Stomach (tissue), 19 donors: ENCODE measurements at places on chromosomes 1 and 21. TPM values are rescaled to one million over a fixed set of nuclear protein-coding genes. Genes with fewer than 3 reads are reported as not detected.

DNA sequence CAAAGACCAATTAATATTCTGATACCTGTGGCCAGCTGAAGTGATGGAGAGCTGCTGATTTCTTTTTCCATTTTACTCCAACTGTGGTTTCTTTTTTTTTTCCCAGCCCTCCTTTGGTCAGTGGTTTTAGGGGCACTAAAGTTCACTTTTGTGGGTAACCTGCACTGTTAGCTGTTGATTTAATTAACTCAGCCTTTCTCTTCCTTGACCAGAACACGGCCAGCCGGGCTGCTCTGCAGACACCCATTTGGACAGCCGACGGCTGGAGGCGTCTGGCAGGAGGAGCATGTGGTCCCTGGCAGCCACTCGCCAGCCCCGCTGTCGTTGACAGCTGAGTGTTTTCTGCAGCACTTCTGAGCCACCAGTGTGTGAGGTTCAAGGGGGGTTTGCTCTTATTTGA is 136.2 kb upstream of the RUNX3 start:
- no peak for DNase-seq

DNA sequence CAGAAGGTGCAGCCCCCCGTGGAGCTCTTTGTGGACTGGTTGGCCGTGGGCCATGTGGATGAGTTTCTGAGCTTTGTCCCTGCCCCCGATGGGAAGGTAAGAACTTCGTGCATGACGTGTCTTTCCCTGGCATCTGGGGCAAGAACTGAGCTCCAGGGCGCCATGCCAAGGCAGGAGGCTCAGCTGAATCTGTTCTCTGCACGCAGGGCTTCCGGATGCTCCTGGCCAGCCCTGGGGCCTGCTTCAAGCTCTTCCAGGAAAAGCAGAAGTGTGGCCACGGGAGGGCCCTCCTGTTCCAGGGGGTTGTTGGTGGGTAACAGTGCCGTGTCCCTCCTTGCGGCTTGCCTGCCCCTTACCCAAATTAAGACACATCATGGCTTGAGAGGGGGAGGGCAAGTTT is 27.7 kb downstream of the PADI3 start:
- DNase-seq = peak; percentile 28

GRCh38 chr1:2560299-2561073 is 4.3 kb downstream of the TNFRSF14 start:
- DNase-seq = no peak

The ARHGEF10L gene
- 40.7 TPM for total RNA-seq

The TMEM201 gene
- 6.4 TPM for total RNA-seq
